NCI-H524 treated with DMSO at 0.1 percent for 48 hours (cell line): ENCODE measurements at places on chromosomes 2 and 18.

DNA sequence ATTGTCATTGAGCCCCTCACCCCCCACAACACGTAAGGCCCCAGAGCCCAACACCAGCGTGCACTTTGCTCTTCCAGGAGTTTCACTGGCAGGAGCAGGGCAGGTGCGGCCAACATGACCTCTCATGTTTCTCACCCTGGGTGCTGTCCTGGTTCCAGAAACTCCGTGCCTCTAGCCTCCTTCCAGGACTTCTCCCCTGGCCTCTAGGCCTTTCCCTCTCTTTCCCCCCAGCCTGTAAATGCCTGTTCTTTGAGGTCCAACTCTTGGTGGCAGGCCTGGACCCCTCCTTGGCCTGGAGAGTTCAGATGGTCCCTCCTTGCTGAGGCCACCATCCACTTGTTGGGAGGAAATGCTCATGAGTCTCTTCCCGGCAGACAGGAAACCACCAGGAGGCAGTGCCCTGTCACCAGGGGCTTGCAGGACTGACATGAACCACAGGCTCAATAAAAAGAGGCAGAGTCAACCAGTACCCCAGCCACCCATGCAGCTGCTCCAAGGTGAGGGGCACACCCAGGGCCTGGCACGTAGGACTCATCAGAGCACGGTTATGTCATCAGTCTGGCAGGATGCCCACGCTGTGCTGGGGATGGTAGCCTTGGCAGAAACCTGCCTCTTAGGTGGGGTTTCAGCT is 1.5 kb downstream of the MALL start:
- DNase-seq, result no peak

DNA sequence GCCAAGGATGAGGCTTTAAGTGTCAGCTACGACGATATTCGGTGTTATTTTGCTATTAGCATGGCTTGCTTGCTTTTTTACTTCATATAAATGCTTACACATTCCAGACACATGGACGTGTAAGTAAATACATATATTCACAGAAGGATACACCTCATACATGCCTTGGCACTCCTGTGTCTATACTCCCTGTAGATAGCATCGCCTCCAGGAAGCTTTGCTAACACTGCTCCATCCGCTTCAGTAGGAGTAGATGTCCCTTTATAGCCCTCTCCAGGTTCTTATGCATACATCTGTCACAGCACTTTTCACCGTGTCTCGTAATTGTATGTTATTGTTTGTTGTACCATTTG is 27.5 kb upstream of the KCTD1 start:
- DNase-seq, result no peak

- no peak for DNase-seq
Measured at GRCh38 chr2:20637147-20637546, 13.8 kb downstream of the HS1BP3 start.

DNA sequence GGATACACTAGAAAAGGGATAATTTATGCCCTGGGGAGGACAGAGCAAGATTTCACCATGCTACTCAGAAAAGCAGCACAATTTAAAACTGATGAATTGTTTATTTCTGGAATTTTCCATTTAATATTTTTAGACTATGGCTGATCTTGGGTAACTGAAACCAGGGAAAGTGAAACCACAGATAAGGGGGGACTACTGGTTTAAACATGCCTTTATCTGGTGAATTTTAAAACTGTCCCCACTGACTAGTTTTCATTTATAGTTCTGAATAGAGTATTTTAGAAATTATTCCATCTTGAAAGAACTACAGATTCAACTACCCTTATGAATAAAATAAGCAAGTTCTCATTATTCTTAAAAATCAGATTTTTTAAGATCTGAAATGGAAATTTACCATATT is 15.0 kb downstream of the NFU1 start:
- DNase-seq, result no peak

GRCh38 chr2:181780657-181781056 is 100.3 kb upstream of the NEUROD1 start:
- no peak for DNase-seq

GRCh38 chr18:40355726-40356125 is 1599.3 kb upstream of the PIK3C3 start:
- no peak for DNase-seq

DNA sequence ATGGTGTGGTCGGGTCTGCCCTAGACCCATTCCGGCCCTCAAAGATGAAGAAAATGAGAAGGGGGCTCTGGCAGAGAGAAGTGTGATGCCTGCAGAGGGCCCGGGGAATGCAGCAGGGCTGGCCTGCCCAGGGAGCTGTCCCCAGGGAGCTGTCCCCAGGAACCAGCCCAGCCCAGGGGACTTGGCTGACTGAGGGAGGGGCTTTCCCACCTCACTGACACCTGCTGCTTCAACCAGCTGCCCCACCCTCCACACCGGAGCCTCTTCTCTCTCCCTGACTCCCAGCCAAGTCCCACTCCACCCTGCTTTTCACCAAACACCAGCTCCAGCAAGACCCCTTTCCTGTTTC is 111.2 kb downstream of the STPG4 start:
- DNase-seq, result no peak

DNA sequence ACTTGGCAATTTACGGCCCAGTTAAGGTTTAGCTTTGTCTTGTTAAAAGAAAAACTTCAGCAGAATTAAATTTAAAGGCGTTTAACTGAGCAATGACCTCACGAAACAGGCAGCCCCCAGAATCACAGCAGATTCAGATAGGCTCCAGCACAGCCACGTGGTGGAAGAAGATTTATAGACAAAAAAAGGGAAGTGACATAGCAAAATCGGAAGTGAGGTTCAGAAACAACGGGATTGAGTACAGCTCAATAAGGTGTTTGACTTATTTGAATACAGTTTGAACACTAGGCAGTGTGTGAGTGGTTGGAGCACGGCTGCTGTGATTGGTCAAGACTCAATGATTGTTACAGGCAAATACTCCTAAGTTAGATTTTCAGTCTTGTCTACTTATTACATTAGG is 79.8 kb downstream of the MOGAT1 start:
- DNase-seq, result no peak

- DNase-seq, result no peak
Measured at GRCh38 chr2:39679805-39680204, 14.1 kb downstream of the TMEM178A start.

GRCh38 chr2:71898851-71899681 is 248.6 kb downstream of the CYP26B1 start:
- no peak for DNase-seq

- no peak for DNase-seq
Measured at GRCh38 chr2:86039178-86039962, 66.3 kb downstream of the POLR1A start.

DNA sequence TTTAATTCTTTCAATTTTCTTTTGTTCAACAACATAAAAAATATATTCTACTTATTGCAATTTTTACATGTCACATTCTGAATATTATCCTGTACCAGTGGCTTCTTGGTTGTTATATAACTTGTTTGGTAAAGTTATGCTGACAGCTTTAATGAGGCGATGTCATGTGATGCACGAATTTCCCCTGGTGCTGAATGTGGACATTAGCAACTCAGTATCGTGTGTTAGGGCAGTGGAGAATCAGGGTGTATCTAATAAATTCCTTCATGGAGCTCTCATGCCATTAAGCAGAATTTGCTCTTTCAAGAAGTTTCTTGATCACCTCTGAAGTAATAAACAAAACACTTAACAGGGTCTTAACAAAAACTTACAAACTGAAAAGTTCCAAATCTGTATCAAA is 99.6 kb upstream of the DNMT3A start:
- DNase-seq, result no peak

DNA sequence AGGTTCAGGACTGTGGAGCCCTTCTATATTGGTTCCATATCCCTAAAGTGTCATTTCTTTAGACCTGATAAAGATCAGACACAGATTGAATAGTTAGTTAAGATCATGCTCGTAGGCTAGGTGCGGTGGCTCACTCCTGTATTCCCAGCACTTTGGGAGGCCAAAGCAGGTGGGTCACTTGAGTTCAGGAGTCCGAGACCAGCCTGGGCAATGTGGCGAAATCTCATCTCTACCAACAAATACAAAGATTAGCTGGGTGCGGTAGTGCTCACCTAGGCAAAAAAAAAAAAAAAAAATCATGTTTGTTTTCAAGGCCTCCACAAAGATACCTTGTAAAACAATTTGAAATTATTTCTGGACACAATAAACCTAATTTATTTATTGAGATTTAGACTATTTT is 4.6 kb upstream of the ANKAR start:
- no peak for DNase-seq

DNA sequence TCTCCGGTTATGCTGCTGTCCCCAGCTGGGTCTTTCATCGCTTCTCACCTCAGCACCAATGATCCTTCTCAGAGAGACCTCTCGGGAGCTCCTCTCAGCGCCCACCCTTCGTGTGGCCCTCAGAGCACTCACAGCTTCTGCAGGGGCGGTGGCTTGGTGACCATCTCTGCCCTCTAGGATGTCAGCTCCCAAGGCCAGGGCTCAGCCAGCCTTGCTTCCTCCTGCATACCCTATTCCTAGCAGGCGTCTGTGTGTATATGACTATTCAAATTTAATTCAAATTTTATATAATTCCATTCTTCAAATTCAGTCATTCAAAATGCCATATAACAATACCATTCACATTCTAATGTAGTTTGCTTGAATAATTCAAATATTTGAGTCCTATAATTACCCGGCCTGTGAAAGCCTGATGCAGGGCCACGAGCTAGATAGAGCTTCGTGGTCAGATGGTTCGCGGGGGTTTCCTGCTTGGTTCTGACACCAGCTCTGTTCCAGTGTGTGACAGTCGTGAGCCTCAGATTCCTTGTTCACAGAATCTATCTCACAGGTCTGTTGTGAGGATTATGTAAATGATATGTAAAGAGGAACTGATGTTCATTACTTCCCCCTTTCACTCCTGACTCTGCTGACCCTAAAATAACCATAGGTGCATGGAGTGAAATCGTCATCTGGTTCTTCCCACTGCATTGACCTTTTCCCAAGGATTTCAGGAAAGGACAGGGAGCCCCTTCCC is 94.0 kb upstream of the CNGA3 start:
- no peak for DNase-seq

DNA sequence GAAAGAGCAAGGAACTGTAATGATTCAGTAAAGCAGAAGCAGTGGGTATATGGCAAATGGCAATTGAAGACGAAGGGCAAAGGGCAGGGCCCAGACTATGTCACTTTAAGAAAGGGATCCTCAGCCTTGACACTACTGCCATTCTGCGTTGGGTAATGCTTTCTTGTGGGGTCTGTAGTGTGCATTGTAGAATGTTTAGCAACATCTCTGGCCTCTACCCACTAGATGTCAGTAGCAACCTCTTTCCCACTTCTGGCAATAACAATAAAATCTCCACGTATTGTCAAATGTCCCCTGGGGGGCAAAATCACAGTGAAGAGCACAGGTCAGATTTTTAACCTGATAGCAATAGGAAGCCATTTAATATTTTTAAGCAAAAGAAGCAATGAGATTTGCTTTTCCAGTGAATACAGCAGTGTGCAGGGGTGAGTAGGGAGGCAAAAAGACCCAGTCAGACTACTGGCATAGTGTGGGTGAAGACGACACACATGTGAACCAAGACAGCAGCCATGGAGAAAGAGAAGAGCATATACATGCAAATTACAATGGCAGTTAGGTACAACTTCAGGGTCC is 209.5 kb downstream of the DYM start:
- peak; percentile 58 for DNase-seq

GRCh38 chr2:10289352-10289751 is 13.4 kb upstream of the HPCAL1 start:
- DNase-seq, result no peak

- DNase-seq, result no peak
Measured at GRCh38 chr2:109238580-109238979, 109.6 kb downstream of the SH3RF3 start.
